ENCODE measurements at places on chromosomes 7 and 10.

DNA sequence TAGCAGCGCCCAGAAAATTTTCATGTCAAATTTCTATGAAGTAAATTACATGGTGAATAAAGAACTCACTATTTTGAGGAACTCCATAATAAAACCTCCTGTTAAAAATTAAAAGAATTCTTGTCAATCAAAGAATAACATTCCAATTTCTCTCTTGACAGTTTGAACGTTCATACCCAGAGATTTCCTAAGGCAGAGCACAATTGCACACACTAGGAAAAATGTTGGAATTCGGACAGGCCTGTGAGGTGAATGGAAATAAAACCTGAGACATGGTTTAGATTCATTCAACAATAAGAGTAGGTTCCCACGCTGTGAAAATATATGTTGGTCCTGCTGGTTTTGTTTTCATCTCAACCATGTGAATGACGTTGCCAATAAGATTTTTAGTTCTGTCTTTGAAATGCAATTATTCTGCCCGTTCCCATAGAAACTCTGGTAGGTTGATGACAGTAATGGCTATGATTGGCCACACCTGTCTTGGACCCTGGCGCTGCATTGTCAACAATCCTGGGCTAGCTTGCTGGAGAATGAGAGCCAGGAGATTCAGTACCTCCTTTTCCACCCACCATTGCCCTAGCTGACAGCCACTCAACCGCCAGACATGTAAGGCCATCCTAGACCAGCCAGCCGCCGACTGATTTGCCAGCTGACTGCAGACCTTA lies 43.3 kb upstream of the RAPGEF5 start:
- no peak for DNase-seq

DNA sequence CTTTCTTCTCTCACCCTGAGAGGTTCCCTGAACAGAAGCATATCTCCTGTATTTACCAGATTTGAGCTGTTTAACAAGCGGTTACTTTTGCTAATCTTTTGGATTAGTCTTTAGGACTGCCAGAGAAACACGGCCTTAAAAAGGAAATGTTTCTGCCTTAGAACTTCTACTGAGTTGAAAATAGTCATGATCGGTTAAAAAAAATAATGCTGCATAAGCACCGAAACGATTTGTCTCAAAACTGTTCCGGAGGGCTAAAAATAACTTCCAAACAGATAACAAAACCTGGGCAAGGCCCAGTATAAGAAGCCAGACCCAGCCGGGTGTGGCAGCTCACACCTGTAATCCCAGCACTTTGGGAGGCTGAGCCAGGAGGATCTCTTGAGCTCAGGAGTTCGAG lies 43.3 kb upstream of the CYTH3 start:
- no peak for DNase-seq

GRCh38 chr10:119824299-119824698 lies 48.3 kb downstream of the MCMBP start:
- DNase-seq, result no peak

DNA sequence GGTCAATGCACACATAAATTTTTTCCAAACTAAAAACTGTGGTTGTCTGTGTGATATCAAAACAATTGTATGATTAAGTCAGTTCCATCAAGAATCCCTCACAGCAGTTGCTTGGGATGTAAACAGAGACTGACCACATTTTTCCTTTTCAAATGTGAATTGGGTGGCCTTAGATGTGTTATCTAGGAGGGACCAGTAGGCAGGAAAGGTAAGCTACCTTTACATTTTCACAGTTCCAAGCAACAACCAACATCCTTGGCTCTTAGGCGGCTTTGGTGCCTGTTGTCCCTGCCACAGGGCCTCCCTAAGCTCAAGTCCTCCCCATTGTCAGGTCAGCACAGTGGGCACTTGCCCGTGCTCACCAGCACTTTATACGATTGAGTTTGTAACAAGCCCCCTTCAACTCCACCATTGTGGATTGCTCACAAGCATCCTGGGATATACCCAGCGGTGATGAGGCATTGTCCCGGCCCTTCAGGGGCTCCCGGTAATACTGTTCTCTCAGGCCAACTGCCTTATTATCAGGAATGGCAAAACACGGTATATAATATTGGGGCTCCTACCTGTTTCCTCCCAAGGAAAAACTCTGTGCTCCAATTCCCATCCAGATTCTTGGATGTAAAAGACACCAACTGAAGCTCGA lies 114.9 kb upstream of the ANKRD1 start:
- no peak for DNase-seq

- no peak for DNase-seq
Observed at GRCh38 chr10:5252177-5253037, 55.8 kb downstream of the AKR1C4 start.

DNA sequence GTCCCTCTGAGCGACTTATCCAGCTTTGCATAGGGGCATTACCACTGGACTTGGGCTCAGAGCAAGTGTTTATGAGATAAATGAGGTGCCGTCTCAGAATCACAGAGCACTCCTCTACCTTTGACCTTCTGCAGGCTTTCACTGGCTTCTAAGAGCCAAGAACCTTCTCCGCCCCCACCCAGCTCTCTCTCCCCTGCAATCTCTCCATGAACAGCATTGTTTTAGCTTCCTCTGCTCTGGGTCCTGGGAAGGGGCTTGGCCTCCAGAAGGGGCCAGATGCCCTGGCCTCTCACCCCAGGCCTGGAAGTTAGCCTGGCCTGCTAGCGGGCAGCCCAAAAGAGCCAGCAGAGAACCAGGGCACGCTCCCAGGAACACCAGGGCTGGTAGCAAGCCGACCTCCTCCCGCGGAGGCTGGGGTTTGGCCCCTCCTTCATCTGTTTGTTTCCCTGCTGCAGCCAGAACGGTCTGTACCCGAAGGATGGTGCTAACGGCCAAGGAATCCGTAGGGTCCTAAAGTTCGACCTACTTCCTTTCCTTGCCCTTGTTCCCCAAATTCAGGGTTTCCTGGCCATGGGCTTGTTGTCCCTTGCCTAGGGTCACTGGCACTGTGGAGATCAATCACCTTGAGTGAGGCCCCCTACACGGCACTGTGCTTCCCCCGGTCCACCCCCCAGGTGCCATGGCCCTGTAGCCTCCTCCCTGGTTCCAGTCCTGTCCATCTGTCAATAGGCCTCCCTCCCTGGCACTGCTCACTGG lies 18.7 kb upstream of the DDIT4 start:
- peak; percentile 84 for DNase-seq

DNA sequence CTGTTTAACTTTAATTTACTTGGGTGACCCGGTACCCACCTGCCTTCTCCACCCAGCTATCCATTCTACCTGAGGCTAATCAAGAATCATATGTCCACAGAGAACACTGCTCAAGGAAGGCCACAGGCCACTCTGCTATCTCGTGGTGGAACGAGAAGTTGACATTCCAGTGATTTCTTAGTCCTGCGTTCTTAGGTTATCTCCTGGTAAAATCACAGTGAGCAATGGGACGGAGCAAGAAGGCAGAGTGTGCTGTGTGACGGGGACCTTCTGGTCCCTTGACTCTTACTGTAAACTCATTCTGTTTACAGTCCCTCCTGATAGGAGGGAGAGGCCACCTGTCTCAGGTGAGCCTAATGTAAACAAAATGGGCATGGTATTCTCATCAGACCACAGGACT lies 256.6 kb downstream of the TNS3 start:
- no peak for DNase-seq

DNA sequence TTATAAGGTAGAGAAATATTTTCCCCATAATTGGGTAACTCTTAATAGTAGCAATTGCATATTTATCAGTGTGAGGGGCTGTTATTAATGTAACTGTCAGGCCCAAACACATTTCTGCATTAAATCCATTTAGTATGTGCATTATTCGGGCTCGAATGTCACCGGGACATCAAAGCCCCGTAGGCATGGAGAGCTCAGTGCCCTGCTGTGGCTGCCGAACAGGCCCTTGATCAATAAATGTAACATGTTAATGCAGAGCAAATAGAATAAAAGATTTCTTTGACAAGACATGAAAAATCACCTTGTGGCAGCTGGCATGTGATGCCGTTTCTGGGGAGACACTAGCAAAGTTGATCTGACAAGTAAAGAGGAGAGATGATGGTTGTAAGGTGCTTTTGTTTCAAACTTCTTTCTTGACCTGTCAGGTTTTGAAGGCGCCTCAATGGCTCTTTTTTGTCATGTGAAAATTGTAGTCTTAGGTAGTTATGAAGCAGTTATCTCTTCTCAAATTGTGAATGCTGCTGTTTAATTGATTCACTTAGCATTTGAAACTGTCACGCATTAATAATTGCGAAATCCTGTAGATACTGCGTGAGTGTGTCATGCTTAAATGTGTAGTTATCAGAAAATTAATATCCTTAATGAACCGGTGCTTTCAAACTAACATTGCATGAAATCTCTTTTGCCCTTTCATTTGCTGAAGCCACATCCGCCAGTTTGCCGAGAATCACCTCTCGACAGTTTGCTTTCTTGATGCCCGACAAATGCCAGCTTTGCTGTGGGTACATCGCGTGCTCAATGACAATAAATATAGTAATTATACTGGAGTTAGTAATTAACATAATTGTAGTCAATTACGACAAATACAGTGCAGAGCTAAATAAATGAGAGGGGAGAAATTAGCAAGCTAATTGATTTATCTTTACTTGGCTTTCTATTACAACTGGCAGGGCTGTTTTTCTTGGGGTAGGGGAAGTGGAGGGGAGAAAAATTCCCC lies 19.5 kb downstream of the LRMDA start:
- DNase-seq, result no peak

- no peak for DNase-seq
Observed at GRCh38 chr7:68535266-68535665, 1063.0 kb upstream of the AUTS2 start.

DNA sequence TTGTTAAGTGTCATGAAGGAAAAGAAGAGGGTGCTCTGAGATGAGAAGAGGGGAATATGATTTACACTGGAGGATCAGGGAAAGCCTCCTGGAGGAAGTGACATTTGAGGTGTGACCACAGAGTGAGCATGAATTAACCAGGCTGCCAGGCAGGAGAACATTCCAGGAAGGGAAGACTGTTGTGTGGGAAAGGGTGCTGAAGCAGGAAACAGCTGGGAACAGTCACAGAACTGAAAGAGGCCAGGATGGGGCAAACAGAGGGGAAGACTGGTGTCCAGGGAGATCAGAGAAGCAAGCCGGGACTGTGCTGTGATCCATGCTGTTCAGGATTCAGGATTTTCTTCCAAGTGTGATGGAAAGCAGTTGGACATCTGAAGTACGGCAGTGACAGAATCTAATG lies 14.9 kb downstream of the HIPK2 start:
- peak; percentile 43 for DNase-seq

GRCh38 chr7:82559193-82559805 lies 115.7 kb upstream of the CACNA2D1 start:
- DNase-seq, result no peak

Data from AG08396 (cell line).